AG10803 (cell line): ENCODE measurements at places on chromosomes 3 and 15.

DNA sequence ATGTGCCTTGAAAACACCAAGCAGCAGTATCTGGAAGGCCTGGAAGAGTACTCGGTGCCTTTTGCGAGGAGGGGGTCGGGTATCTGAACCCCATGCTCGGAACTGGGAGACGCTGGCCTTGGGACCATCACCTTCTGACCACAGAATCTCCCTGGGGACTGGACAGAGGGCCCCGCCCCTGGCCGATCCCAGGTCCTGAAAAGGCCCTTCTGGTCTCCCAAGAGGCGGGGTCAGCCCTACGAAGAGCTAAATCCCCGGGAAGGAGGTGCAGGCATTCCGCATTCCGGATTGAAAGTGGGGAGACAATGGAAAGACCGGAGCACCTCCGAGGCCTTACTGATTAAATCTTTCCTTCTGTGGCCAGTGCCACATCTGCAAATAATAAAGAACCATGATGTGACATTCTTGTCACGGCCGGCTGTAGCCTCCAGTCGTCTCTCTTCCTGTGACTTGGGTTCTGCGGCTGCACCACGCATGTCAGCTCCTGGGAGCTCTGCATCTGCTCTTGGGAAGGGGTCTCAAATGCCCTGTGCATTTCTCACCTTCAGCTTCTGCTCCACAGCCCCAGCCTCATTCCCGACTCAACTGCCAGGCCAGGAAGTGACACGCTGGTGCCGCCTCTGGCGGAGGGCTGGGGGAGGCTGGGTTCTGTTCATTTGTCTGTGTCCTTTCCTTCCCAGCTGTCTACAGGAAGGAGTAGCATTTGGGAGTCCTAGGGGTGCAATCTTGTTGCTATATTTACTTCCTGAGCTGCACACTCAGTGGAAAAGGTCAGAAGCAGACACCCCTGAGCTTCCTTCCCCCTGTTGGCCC lies 173.5 kb downstream of the KLF13 start:
- no peak for DNase-seq

- no peak for DNase-seq
Observed at GRCh38 chr3:171374260-171374659, 85.9 kb downstream of the TNIK start.

- DNase-seq, result no peak
Observed at GRCh38 chr3:30187366-30187765, 419.0 kb upstream of the TGFBR2 start.

- DNase-seq, result no peak
Observed at GRCh38 chr3:188090620-188091309, 63.2 kb upstream of the LPP start.

DNA sequence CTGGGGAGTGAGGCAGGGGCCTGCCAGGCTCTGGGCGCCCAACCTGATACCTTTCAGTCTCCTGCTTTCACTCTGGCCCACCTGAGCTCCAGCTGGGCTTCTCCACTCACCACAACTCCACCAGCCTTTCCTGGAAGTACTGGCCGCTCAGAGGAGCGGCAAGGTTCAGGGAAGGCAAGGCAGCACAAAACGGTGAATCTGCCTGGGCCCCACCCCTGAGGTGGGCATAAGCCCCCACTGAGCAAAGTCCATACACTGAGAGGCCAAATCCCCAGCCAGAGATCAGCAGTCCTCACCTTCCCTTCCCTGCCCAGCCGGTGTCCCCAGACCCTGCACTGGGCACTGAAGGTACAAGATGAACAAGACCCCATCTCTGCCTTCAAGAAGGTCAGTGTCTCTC lies 70.7 kb downstream of the TLE3 start:
- no peak for DNase-seq

DNA sequence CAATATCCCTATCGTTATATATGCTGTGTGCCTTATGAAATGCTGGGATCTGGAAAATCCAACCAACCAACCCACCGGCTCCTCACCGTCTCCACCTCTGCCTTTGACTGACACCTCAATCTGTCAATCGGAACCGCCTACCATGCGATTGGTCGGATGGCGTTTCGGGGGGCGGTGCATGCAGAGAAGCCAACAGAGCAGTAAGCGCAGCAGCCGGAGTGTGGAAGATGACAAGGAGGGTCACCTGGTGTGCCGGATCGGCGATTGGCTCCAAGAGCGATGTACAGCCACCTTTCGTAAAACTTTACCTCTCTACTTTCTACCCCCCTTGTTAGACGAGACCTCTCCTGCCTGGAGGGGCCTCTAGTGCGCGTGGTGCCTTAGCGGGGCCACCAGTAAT lies 6.3 kb downstream of the CLK3 start:
- DNase-seq, result no peak

DNA sequence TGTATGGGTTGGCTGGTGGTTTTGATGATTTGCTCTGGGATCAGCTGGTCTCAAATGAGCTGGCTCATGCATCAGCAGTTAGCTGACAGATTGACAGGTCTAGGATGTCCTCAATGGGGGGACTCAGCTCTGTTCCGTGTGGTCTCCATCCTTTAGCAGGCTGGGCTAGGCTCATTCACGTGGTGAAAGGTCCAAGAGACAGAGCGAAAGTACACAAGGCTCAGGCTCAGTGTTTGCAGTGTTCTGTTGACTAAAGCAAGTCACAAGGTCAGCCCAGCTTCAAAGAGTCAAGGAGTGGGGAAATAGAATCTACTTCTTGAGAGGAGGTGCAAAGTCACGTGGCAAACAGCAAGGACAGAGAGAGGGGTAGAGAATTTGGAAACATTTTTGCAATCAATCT lies 126.5 kb upstream of the CMC1 start:
- DNase-seq, result no peak

- DNase-seq, result no peak
Observed at GRCh38 chr3:58157700-58158099, 53.1 kb downstream of the DNASE1L3 start.

DNA sequence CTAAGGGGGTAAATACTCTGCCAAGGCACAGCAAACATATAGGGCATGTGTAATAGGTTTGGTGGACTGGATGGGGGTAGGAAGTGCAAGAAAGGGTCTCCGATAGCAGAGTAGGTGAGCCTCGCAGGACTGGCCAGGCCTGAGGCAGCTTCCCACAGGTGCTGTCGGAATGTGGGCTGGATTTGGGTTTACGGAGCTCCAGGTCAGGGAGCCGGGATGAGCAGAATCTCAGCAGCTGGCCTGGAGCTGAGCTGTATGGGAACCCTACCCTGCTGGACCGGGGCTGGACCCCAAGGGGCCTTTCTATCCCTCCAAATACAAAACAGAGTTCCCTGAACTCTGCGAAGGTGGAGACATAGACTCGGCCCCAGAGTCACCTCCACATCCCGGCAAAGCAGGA lies 15.0 kb downstream of the KLF15 start:
- no peak for DNase-seq

GRCh38 chr15:58758141-58758540 lies 8.6 kb upstream of the ADAM10 start:
- DNase-seq, result peak; percentile 49

GRCh38 chr15:93031103-93031464 lies 57.9 kb downstream of the RGMA start:
- no peak for DNase-seq

DNA sequence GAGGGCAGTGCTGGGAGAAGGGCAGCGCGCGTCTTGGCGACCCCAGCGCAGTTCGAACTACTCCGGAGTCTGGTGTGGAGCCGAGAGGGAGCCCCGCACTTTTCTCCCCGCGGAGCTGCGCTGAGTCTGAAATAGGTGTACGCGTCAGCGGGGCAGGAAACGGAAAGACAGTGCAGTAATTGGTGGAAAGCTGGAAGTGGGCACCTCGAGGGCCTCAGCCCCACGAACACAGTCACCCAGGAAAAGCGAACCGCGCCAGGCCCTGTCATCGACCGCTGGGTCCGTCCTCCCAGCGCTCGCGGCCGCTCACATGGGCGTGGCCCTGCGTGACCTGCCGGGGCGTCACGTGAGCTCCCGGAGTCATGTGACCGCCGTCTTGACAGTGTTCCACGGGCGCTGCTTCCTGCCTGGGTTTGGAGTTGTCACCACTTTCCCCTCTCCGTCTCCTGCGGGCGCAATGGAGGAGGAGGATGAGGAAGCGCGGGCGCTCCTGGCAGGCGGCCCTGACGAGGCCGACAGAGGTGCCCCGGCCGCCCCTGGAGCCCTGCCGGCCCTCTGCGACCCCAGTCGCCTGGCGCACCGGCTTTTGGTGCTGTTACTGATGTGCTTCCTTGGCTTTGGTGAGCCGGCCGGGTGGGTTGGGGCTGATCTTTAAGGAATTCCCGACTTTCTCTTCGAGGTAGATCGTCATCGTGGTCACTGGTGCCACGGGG lies at the start of gene MFSD1:
Gene MFSD1 (plus strand): TSS at position 359 of the 713 bp plus-strand sequence. CDS start 99 bp downstream, at position 458.
- DNase-seq, result peak; percentile 93

- peak; percentile 27 for DNase-seq
Observed at GRCh38 chr15:100919481-100920405, 586 bp downstream of the LRRK1 start.

DNA sequence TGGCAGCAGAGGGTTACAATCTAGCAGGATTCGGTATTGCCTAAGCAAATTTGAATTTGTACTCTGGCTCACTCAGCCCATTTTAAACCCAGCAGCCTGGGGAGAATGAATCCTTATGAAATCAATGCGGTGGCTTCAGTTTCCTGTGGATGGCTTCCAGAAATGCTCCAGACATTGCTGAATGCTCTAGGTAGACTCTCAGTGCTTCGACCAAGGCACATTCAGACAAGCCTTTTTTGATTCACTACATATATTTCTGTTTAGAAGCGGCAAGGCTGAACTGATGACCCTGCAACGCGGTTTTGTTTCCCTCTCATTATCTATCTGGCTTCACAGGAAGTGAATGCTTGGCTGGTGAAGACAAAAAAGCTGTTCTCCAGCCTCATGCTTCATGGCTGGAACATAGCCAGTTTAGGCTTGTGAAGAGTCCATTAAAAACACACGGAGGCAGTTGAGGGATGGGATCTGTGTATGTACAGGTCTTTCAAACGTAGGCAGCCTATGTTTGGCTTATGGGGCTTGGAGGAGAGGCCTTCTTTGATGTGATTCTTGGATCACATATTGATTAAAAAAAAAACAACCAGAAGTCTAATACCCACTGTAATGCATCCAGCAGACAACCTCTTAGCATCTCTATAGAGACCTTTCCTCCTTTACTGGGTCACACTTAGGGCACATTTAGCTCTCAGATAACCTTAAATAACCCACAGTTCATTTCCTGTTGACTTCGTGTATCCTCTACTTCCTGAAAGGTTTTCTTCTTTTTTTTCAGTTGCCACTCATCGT lies 400.2 kb upstream of the TBL1XR1 start:
- peak; percentile 97 for DNase-seq
